ENCODE measurements at places on chromosomes 11 and 22.

GRCh38 chr22:42632096-42632495, 8.3 kb downstream of the ATP5MGL start:
- DNase-seq = no peak

DNA sequence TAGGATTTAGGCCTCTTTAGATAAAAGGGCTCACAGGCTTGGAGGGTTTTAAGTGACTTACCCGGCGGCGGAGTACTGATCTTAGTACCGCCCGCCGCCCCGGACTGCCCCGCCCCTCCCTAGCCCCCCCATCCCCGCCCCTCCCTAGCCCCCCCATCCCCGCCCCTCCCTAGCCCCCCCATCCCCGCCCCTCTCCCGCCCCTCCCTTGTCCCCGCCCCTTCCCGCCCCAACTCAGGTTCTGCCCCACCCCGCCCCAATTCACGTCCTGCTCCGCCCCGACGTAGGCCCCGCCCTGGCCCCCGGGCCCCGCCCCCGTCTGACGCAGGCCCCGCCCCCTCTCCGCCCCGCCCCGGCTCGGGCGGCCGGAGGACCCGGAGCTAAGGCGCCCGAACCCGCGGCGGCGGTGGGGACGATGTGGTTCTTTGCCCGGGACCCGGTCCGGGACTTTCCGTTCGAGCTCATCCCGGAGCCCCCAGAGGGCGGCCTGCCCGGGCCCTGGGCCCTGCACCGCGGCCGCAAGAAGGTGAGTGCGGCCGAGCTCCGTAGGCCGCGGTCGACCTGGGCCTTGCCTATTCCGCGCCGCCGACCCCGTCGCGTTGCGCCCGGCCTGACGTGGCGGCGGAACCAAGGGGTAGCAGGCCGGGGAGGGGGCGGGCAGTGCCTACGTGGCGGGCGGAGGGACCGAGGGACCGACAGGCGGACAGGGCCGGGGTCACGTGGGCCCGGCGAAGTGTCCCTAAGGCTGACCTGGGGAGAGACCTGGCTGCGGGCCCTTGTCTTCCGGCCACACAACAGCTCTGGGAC, at the start of gene SCYL1:
Gene SCYL1 (plus strand): TSS at position 343 of the 805 bp plus-strand sequence. CDS start 71 bp downstream, at position 414.
- peak; percentile 88 for DNase-seq

GRCh38 chr11:133228471-133229329, 303.6 kb downstream of the OPCML start:
- DNase-seq = no peak

- DNase-seq = no peak
Observed at GRCh38 chr22:37556710-37557109, 3.6 kb upstream of the CDC42EP1 start.

- peak; percentile 53 for DNase-seq
Observed at GRCh38 chr11:14500181-14500651, 605 bp upstream of the COPB1 start.

DNA sequence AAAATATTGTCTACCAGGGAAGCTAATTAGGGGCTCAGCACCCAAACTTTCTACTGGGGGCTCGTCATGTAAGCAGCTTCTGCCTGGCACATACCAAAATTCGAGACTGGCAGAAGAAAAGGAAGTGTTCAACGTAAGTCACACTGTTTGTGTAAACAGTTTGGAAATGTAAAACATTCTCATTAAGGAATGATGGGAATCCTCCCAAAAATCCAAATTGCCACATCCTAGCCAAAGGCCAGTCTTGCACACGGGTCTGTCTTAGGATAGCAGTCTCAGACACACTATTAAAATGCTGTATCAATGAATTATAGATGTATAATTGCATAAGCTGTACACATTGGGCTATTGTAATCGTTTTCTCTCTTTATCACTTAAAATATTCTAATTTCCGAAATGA, 28.9 kb downstream of the CUL5 start:
- DNase-seq = no peak

- no peak for DNase-seq
Observed at GRCh38 chr11:118370774-118371173, 11.4 kb downstream of the UBE4A start.

- no peak for DNase-seq
Observed at GRCh38 chr11:111452817-111453552, 59.2 kb downstream of the BTG4 start.

DNA sequence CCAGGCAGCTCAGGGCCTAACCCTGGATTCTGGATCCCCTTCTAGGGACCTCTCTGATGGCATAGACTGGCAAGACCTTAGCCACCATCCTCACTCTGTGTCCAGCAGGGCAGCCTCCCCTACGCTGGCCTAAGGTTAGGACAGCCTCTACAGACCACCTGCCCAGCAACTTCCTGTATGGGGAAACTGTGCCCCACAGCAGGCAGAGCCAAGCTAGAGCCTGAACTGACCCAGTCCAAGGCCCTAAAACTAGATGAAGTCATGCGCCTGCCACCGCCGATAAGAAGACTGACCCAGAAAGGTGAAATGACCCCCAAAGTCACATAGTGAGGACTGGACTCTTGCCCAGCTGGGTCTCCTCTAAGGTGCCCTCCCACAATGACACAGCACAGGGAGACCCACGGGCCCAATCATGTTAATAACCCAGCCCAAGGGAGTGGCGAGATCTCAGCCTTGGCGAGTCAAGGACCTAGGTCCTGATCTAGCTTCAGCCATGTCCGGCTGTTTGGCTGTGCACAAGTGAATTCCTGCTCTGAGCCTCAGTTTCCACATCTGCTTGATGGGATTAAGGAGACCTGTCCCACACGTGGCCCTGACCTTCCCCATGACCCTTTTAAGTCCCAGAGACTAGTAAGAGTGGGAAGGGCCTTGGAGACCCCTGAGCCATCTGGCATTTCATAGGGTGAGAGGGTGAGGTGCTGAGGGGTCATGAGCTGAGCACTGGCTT, 17.6 kb downstream of the STARD10 start:
- no peak for DNase-seq

- DNase-seq = peak; percentile 25
Observed at GRCh38 chr11:62923601-62924411, 2.6 kb upstream of the CHRM1 start.

- DNase-seq = no peak
Observed at GRCh38 chr11:111246956-111247355, 1.4 kb downstream of the POU2AF2 start.

DNA sequence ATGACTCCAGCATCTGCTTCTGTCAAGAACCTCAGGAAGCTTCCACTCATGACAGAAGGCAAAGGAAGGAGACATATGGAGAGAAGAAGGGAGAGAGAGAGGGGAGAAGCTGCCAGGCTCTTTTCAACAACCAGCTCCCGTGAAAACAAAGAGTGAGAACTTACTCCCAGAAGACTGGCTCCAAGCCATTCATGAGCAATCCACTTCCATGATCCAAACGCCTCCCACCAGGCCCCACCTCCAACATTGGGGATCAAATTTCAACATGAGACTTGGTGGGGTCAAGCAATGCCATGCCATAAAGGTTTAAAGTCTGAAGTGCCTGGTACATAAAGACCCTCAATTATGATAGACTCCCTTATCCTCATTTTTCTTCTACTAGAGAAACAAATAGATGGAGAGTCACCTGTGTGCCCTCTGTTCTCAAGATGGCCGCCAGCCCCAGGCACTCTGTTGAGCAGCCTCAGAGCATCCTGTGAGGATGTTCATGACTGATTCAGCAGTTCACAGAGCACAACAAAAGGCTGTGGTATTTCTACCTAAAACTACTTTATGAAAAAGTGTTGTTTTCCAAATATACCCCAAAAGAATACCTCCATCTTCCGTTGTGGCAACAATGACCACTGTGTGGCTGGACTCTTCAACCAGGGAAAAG, 69.0 kb upstream of the CRTAM start:
- DNase-seq = no peak

DNA sequence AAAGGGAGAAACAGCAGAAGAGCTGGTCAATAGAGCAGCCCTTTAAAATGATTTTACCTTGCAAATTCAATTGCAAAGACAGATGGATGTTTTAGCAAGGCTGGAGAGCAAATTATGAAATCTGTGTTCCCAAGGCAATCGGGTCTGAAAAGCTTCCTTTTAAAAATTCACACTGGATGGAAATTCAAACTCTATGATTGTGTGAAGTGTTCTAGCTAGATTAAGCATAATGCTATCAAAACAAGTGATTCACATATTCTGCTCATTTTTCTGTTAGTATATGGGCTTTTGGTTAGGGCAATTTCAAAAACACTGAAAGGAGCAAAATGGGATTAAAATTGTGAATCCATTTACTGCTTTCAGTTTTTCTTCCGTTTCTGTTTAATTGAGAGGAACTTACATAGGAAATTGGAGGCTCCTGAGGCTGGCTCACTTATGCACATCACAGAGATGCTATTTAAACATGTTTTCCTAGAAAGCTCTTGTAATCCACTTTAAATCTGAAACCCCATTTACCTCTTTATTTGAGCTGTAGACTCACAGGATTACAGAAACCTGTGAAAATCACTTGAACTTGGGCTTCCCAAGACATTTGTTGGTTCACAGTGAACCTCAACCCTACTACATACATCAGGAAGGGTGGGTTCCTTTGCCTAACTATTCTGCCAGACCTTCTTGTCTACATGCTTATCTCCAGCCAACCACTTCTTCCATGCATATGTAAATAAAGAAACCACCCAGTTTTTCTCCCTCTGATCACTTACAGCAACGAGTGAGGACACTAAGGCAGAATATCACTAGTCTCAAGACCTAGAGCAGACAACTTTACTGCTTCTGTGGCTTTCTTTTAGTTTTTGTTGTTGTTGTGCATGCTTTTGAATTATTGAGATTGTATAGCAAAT, 201.9 kb upstream of the PITPNB start:
- DNase-seq = no peak

DNA sequence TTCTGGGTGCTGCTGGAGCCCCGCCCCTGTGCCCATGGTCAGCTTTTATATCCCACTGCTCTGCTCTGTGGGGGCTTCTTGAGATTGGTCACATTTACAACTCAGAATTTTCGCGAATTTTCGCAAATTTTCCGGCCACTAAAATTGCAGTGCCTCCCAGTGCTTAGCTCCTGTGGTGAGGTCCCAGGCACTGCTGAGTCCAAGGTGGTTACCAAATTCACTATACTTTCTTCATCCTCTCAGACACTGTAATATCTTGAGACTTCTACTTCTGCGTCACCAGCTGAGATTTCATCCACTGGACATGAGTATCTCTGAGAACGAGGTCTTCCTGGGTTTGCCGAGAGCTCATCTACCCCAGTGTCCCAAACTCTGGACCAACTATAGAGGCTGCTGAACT, 8.7 kb downstream of the KDM4F start:
- DNase-seq = no peak

GRCh38 chr11:19735909-19736498, 23.4 kb downstream of the NAV2 start:
- no peak for DNase-seq

GRCh38 chr11:95279921-95280868, 49.2 kb upstream of the SESN3 start:
- DNase-seq = no peak

DNA sequence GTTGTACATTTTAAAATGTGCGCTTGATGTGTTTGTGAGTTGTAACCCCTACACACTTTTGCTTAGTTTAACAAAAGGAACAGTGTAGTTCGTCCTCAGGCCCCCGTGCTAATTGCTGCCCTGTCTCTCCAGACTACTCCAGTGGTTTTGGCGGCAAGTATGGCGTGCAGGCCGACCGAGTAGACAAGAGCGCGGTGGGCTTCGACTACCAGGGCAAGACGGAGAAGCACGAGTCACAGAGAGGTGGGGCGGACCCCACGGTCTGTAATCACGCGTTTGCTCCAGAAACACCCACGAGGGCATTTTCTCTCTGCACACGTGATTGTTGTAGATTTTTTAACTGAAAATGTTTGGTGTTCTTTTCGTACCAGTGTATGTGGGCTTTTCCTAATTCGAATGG, 18.6 kb downstream of the CTTN start:
- no peak for DNase-seq

DNA sequence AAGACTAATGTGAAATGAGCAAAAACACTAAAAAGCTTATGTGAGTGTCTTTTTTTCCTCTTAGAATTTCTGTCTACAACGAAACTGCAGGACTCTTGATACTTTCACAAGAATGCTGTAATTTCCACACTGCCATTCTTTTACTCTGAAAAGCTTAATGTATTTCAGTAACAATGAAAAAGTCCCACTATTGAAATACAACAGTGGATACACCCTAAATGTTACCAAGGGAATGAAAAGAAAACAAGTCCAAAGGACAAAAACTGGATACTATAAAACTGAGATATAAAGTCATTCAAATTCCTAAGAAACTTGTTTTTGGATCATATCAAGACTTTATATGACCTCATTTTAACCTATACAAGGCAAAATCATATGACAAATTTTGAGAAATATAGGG, 77.4 kb downstream of the SOX6 start:
- DNase-seq = no peak

DNA sequence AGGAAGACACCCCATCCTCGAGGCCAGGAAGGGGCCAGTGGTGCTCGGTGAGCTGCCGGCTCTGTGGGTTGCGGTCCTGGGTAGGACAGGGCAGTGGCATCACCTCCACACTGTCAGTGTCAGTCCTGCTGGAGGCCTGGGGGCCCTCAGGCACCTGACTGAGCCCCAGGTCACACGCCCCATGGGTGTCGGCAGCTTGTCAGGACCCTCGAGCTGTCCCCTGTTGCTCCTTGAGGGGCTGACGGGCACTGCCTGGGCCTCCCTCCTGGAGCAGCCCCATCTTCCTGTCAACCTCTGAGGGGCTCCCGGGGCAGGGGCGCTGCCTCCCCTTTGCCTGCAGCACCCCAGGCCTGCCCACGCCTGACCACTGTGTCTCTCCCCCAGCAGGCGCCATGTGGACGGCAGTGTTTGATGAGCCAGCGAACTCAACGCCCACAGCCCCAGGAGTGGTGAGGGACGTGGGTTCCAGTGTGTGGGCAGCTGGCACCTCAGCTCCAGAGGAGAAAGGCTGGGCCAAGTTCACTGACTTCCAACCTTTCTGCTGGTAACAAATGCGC, 35.4 kb downstream of the SBF1 start:
- DNase-seq = no peak

GRCh38 chr22:50262973-50263617, 1.6 kb upstream of the MAPK12 start:
- no peak for DNase-seq

DNA sequence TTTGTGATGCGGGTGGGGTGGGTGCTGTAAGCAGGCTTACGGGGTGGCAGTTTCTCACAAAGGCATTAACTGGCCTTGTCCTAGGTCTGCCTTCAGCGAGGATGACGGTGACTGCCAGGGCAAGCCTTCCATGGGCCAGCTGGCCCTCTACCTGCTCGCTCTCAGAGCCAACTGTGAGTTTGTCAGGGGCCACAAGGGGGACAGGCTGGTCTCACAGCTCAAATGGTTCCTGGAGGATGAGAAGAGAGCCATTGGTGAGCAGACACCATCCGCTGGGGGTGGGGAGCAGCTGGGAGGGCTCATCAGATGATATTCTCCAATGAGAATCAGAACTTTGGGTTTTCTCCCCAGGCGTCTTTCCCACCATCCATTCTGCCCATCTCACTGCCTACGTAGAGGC, 5.8 kb downstream of the TCN2 start:
- no peak for DNase-seq
